Neural crest cell (in vitro differentiated cells): ENCODE measurements at places on chromosomes 12 and 14. TPM values are rescaled to one million over a fixed set of nuclear protein-coding genes. Genes with fewer than 3 reads are reported as not detected.

- H3K4me1 ChIP-seq = peaks cover 25% of the 10 kb centered on the region
- H3K27ac ChIP-seq = no peak overlapping the region
- DNase-seq = no peak
These were observed 942 bp upstream of the GSG1 start for GRCh38 chr12:13104409-13104808.

DNA sequence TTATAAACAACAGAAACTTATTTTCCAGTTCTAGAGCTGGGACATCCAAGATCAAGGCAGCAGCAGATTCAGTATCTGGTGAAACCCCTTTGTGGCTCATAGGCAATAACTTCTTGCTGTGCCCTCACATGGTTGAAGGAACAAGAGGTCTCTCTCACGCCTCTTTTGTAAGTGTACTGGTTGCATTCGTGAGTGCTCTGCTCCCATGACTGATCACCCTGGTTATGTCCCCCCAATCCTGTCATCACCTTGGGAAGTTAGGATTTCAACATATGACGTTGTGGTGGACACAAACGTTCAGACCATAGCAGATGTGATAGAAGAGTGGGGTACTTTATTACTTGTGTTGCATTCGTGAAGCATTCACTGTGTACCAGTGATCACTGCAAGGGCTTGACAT is 184.0 kb downstream of the SRGAP1 start:
- DNase-seq = no peak
- no peaks in the 10 kb centered on the region for H3K27me3 ChIP-seq
- no peak overlapping the region for H3K4me3 ChIP-seq
- H3K36me3 ChIP-seq = peaks cover 3% of the 10 kb centered on the region
- no peak overlapping the region for H3K27ac ChIP-seq

DNA sequence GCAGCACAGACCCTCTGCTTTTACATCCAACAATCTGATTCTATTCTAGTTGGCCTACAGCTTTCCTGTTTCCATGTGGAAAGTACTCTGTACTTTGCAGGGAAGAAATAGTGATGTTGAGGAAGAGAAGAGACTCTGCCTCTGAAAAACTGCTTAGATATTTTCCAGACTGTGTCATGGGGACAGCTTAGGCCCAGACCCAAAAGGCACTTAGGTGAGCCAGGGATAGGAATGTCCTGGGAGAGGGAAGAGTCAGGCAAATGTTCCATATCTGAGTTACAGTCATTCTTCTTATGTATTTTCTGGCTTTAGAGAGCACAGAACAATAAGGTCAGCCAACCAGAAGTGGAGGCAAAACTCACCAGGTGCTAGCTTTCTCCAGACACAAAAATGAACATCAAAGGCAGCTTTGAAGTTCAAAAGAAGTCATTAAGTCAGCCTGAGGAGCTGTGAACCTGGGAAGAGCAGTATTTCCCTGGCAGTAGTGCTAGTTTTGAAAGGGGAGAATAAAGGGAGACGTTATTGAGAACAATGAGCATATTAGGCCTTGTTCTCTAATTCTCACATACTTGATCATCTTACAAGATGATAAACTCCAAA is 199.7 kb upstream of the LMNTD1 start:
- no peaks in the 10 kb centered on the region for H3K4me1 ChIP-seq
- no peaks in the 10 kb centered on the region for H3K36me3 ChIP-seq
- H3K27ac ChIP-seq = no peak overlapping the region
- no peak overlapping the region for H3K4me3 ChIP-seq
- DNase-seq = no peak

- H3K27ac ChIP-seq = no peak overlapping the region
- no peak for DNase-seq
- H3K4me1 ChIP-seq = peaks cover 5% of the 10 kb centered on the region
- no peak overlapping the region for H3K4me3 ChIP-seq
These were observed 35.9 kb upstream of the MED13L start for GRCh38 chr12:116313194-116313927.

DNA sequence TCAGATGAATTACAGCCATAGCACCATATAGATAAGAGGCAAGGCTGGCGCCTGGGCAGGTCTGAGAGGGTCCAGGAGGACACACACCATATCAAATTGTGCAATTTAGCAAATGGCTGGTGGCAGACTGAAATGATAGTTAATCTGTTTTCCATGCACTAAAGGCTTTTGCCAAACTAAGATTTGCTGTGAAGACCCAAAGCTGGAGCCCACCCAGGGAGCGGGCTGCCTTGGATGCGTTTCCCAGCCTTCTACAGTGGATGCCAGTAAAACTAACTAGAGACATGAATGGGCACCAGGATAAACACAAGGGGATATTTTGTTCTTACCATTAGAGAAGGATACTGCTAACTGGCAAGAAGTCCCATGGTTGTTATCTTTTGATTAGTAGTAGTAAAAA is 475.1 kb downstream of the DPF3 start:
- H3K36me3 ChIP-seq = peaks cover 11% of the 10 kb centered on the region
- peaks cover 8% of the 10 kb centered on the region for H3K4me1 ChIP-seq
- H3K4me3 ChIP-seq = no peak overlapping the region
- H3K27me3 ChIP-seq = no peaks in the 10 kb centered on the region
- no peak for DNase-seq

- H3K27ac ChIP-seq = no peak overlapping the region
- no peaks in the 10 kb centered on the region for H3K27me3 ChIP-seq
- H3K4me3 ChIP-seq = no peak overlapping the region
- peaks cover 5% of the 10 kb centered on the region for H3K36me3 ChIP-seq
- DNase-seq = no peak
- no peaks in the 10 kb centered on the region for H3K4me1 ChIP-seq
These were observed 182.3 kb downstream of the SLC41A2 start for GRCh38 chr12:104775731-104776231.

GRCh38 chr12:109612975-109613502 is 39.4 kb downstream of the MVK start:
- peaks cover 18% of the 10 kb centered on the region for H3K27me3 ChIP-seq
- H3K4me1 ChIP-seq = peaks cover 9% of the 10 kb centered on the region
- H3K4me3 ChIP-seq = no peak overlapping the region
- no peak for DNase-seq
- no peaks in the 10 kb centered on the region for H3K36me3 ChIP-seq
- H3K27ac ChIP-seq = no peak overlapping the region

DNA sequence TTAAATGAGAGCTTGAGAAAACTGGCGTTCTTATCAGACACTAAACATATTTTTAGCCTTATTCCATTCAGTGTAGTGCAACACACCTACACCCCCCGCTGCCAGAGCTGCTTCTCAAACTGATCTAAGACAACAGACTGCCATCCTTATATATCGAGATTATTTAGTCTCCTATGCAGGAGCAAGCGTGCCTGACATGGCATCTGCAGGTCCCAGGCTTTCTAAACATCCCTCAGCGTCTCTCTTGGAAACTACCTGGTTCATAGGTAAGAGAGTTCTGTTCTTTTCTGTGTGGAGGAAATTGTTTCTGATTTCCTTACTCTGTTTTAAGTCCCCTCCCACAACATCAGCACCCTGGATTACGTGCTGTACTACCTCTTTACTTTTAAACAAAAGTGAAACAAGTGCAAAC is 117.1 kb upstream of the PTPRB start:
- no peaks in the 10 kb centered on the region for H3K27me3 ChIP-seq
- H3K4me3 ChIP-seq = no peak overlapping the region
- H3K27ac ChIP-seq = no peak overlapping the region
- H3K4me1 ChIP-seq = peaks cover 24% of the 10 kb centered on the region
- H3K36me3 ChIP-seq = no peaks in the 10 kb centered on the region

GCH1 gene
- 3.8 and 4.3 TPM in 2 replicates for total RNA-seq

EFCAB11 gene
- total RNA-seq = 14.8 and 15.4 TPM in 2 replicates

TOMM20L gene
- 0.42 and 0.52 TPM in 2 replicates for total RNA-seq

PIWIL1 gene
- not detected in 2 replicates for total RNA-seq
